ENCODE measurements at places on chromosomes 6 and 20.

DNA sequence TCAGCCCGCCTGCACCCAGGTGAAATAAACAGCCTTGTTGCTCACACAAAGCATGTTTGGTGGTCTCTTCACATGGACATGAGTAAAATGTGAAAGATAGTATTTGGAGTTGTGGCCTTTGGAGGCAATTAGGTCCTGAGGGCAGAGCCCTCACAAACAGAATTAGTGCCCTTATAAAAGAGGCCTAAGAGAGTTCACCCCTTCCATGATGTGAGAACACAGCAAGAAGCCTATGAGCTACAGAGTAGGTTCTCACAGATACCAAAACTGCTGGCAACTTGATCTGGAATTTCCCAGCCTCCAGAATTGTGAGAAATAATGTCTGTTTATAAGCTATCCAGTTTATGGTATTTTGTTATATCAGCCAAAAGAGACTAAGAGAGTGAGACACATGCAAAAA lies 74.5 kb downstream of the TRDN start:
- no peak for DNase-seq

DNA sequence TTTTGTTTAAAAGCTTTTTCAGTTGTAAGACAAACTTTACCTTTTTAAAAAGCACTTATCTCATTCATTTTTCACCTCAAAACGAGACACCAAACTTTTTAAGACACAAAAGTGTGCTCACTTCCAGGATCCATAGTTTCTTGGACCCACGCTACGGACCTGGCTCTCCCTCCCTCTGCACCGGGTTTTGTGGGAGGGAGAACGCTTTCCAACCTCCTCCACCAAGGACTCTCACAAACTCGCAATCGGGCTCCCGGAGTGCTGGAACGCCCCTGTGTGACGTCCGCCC lies 436 bp downstream of the CAGE1 start:
- DNase-seq, result no peak

DNA sequence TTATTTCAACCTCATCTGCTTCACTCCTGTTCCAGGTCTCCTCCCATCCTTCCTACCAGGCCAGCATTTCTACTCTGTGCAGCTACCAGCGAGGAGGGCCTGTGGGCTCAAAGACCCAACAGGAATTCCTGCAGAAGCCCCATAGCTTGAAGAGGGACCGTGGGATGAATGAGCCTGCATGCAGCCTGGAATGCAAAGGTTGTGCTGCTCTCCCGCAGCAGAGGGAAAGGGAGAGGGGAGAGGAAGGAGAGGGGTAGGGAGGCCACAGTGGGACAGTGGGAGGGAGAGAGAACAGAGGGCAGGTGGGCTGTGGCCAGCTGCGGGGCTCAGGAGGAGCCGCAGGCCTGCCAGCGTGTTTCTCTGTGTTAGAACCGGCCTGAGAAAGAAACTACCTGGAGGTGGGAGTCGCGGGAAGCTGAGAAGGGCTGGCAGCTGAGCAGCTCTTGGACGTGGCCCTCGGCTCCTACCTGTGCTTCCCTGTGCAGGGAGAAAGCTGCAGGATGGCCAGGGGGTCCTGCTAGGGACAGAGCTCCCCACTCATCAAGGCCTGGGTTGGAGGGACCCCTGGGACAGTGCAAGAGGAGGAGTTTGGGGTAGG lies 66.1 kb upstream of the MLN start:
- no peak for DNase-seq

- no peak for DNase-seq
These were observed 60.9 kb downstream of the BCAS4 start for GRCh38 chr20:50855498-50856474.

DNA sequence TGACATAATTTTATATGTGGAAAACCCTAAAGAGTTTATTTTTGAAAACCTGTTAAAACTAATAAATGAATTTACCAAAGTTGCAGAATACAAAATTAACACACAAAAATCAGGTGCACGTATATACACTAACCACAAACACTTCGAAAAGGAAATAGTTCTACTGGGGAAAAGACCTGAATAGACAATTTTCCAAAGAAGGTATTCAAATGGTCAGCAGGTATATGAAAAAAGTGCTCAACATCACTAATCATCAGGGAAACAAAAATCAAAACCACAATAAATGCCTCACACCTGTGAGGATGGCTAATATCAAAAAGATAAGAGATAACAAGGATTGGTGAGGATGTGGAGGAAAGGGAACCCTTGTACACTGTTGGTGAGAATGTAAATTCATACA lies 110.6 kb downstream of the PXDC1 start:
- DNase-seq, result no peak

- DNase-seq, result no peak
These were observed 1.9 kb upstream of the AP5S1 start for GRCh38 chr20:3818155-3819151.

GRCh38 chr6:121800047-121800446 lies 364.6 kb downstream of the GJA1 start:
- no peak for DNase-seq

DNA sequence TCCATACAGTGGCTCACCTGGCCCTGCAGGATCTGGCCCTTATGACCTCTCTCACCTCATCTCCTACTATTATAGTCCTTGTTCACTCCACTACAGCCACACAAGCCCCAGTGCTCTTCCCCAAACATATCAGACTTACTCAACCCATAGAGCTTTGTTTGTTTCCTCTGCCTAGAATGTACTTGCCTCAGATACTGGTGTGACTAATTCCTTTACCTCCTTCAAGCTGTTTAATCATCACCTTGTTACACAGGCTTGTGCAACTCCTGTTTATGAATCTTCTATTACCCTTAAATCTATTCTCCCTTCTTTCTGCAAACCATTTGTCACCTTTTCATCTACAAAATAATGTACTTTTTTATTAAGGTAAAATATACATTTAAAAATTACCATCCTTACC lies 3.2 kb downstream of the DEFB125 start:
- no peak for DNase-seq

DNA sequence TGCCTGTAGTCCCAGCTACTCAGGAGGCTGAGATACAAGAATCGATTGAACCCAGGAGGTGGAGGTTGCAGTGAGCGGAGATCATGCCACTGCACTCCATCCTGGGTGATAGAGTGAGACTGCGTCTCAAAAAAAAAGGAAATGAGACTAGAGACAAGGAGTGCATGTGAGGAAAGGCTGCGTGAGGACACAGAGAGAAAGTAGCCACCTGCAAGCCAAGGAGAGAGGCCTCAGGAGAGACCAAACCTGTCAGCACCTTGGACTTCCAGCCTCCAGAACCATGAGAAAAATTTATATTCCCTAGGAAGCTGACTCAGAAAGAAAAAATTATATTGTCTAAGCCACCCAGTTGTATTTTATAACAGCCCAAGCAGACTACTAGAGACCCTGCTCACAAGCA lies 7.4 kb upstream of the BEND3 start:
- no peak for DNase-seq

- DNase-seq, result no peak
These were observed 5.1 kb upstream of the ADAM33 start for GRCh38 chr20:3686867-3687321.

DNA sequence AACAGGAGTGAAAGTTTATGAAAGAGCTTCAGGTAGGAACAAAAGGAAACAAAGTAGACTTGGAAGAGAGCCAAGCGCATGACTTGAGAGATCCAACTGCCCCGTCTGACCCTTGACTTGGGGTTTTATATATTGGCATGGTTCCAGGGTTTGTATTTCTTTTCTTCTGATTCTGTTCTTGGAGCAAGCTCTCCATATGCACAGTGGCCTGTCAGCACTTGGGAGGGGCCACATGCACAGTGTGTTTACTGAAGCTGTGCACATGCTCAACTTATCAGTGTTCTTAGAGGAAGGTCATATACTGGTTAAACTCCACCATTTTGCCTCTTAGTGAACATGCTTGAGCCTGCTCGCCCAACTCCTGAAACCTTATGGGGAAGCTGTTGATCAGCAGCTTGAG lies 953.7 kb downstream of the TFAP2A start:
- DNase-seq, result no peak

GRCh38 chr6:89208551-89208950 lies 8.6 kb downstream of the GABRR1 start:
- no peak for DNase-seq

GRCh38 chr20:62209850-62210495 lies 10.1 kb downstream of the HRH3 start:
- no peak for DNase-seq

- no peak for DNase-seq
These were observed 41.5 kb upstream of the RNF24 start for GRCh38 chr20:4056880-4057279.

DNA sequence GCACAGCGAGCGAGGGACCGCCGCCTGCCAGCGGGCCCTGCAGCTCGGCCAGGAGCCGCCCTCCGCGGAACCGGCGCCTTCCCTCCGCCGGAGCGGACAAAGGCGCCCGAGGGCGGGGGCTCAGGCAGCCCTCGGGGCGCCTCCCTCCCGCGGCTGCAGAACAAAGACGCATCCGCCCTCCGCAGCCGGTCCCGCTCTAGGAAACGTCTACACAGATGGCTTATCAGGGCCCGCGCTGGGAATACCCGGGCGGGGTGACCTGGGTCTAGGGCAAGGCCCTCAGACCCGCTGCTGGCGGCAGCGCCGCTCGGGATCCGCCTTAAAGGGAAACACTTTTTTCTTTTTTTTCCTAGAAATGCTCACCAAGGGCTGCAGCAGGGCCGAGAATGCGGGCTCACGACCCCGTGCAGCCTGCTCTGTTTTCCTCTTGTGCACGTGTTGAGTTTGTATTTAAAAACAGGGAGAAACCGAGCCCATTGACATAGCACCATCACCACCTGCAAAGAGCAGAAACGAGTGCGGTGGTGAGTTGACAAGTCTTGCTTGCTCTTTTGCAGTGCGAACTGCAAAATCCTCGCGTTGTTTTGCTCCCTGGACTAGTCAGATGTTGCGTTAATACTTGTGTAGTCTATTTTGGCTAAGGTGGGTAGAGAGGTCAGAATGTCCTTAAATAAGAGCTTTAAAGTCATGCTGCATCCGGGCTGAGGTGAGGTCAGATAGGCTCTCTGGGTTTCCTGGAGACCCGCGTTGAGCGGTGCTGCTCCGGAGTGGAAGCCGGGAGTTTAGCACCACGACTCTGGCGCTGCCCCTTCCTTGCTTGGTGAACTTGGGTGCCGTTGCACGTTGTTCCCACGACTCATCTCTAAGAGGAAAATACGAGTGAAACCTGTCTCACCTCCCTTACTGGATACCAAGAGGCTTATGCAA lies 1.1 kb upstream of the RPS6KA2 start:
- peak; percentile 29 for DNase-seq

GRCh38 chr6:28807682-28808280 lies 116.0 kb downstream of the TRIM27 start:
- no peak for DNase-seq

- no peak for DNase-seq
These were observed 53.9 kb downstream of the CEBPB start for GRCh38 chr20:50244352-50245149.

GRCh38 chr6:14464055-14464454 lies 346.5 kb downstream of the CD83 start:
- no peak for DNase-seq

- DNase-seq, result no peak
These were observed 553.0 kb upstream of the ADGRB3 start for GRCh38 chr6:68082086-68082485.

GRCh38 chr6:28220257-28221133 lies 4.6 kb upstream of the ZSCAN9 start:
- DNase-seq, result no peak

GRCh38 chr6:46772016-46772415 lies 21.2 kb upstream of the MEP1A start:
- no peak for DNase-seq

All from activated CD8-positive, alpha-beta memory T cell treated with anti-CD3 and anti-CD28 coated beads for 48 hours (primary cell).